Hematopoietic multipotent progenitor cell treated with erythropoietin and hydrocortisone succinate and interleukin-3 and kit ligand, for 8 days (in vitro differentiated cells): ENCODE measurements at places on chromosomes 2 and 18.

GRCh38 chr2:24785671-24786321 lies 7.4 kb downstream of the PTRHD1 start:
- DNase-seq: no peak

DNA sequence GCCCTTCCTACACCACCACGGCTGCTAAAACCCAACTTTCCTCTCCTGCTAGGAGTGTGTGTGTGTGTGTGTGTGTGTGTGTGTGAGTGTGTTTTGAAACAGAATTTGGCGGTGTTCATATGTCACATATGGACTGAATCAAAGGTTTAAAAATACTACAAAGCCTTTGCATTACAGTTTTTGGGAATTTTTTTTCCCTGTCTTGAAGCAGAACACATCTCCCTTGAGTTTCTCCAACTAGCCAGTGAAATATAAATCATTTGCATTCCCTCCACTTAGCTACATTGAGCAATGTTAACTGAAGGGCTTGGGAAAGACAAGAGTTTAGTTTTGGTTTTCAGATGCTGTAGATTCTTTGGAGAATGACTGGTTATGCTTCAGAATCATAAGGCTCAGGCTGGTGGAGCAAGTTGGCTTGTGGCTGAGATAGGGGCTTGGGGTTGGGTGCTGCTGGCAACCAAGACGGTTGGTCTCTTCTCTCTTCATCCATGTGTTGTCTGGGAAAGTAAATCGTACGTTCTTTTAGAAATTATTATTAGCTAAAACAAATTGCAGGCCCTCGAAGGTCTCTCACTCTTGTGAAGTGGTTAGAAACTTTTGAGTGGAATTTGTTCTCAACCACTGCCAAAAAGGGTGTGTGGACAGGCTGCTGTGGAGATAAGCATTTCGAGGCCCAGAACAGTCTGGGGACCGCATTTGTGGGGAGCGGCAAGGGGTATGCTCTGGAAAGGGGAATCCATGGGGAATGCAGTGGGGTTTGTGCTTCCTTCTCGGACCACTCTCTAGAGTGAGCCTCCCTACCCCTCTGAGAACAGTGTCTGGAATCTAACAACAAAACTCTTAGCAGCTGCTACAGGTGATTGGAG lies 1.4 kb downstream of the NRP2 start:
- DNase-seq: no peak

- DNase-seq: no peak
Measured at GRCh38 chr18:72119082-72119481, 425.1 kb downstream of the CBLN2 start.

GRCh38 chr18:3520230-3521085 lies 70.5 kb downstream of the TGIF1 start:
- no peak for DNase-seq

DNA sequence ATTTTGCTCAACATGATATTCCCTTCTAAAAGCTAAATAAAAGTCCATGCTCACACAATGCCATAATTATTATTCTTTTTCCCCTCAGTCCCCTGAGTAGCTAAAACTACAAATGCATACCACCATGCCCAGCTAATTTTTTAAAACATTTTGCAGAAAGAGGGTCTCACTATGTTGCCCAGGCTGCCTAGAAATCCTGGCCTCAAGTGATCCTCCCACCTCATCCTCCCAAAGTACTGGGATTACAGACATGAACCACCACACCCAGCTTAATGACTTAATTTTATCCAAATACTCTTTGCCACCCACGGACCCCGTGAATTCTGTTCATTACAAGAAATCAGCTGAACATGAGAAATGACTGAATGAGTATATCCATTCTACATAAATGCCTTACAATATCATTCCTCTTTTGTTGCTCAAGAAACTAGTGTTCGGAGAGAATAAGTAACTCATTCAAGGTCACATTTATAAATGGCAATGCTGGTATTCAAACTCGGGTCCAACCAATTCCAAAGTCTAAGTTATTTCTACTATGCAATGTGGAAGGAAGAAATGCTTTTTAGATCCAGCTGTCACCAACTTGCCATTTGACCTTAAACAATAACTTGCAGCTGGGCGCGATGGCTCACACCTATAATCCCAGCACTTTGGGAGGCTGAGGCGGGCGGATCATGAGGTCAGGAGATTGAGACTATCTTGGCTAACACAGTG lies 59.8 kb downstream of the NOL10 start:
- DNase-seq: no peak

- DNase-seq: no peak
Measured at GRCh38 chr2:177916342-177916741, 156.2 kb downstream of the PDE11A start.

DNA sequence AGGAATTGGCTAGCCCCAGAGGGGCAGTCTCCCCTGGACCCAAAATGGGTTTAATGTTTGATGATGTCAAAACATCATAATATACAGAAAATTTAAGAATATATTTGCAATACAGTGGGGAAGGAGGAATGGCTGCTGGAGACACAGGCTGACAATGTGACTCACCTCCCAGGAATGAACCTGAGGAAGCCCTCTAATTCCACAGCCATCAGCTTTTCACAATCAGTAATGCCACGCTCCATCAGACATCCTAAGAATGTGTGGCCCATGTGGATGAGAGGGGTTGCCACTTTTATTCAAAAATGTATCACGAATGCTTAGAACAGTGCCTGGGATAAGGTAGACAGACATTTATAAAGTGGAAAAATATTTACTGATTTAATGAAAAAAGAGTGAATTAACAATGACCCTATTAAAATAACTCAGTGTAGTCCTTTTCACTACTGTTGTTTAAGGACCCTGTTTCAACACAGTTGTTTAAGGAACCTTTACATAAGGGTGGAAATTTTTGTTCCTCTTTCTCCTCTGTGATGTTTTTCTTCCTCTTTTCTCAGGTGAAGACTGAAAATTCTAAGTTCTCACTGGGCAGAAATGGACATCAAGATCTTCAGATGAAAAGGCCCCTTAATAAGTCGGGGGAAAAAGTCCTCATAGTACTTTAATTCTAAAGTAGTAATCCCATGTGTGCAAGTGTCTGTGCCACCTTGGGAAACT lies 17.5 kb upstream of the TMEM163 start:
- no peak for DNase-seq

- DNase-seq: no peak
Measured at GRCh38 chr18:55226044-55226443, 266.8 kb upstream of the CCDC68 start.

DNA sequence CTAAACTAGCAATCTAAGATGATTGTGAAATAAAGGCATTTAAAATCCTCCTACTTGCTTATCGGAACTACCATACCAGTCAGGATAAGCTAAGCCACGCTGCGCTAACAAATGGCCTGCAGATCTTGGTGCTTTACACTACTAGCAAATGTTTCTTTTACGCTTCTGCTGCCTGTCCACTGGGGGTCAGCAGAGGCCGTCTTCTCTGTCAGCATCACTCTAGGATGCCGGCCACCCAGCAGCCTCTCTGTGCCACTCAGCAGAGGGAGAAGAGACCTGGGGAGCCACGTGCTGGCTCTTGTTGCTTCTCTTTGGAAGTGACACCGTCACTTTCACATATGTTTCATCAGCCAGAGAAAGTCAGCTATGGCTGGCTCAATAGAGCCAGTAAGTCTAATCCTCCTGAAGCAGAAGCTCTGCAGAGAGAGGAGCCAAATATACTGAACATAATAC lies 36.6 kb downstream of the COPS8 start:
- peak; percentile 24 for DNase-seq

- no peak for DNase-seq
Measured at GRCh38 chr2:31534636-31535035, 46.1 kb downstream of the SRD5A2 start.

DNA sequence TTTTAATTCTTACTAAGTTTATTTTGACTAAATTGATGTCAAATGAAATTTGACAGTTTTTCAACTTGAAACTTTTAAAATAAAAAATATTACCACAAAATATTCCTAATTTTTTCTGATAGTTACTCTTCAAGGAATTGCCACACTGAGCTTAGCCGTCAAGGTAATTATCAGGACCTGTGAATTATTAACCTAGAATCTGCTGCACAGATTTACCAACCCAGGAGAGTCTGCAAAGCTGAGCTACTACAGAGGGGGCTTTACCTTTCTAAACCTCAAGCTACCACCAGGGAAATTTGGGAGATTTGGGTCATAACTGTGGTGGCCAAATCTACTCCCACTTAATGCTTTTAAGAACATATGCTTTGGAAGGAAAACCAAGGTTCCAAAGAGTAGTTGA lies 324.6 kb downstream of the CCDC178 start:
- DNase-seq: no peak

DNA sequence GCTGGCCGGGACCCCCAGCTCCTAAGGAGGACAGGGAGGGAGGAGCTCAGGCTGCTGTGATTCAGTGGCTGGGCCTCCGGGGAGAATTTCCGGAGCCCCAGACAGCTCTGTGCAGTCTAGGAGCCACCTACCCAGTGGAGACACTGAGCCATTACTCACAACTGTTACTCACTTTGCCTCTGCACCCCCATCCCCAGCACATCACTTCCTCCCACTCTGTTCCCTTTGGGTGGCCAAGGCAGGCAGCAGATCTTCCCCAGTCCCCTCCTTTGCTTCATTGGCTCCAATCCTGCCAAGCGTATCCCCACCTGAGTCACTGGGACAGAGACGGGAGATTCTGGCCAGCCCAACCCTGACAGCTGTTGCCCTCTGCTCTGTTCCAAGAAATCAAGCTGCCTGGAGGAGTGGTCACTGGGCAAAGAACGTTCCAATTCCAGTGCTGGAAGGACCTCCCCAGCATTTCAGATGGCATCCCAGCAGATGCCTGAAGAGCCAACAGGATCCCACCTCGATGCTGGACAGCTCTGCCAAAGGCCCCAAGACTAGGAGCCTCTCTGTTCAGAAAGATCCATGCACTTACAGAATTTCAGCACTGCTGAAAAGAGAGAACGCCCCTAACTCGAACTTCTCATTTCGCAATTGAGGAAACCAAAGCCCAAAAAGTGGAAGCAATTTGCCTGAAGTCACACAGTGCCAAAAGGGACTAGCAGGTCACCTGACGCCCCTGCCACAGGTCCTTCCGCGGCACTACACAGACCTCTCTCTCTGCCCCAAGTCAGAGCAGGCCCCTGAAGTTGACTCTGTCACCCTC lies 68.3 kb downstream of the TNS1 start:
- peak; percentile 15 for DNase-seq

- no peak for DNase-seq
Measured at GRCh38 chr2:65261676-65262075, 34.0 kb downstream of the ACTR2 start.

DNA sequence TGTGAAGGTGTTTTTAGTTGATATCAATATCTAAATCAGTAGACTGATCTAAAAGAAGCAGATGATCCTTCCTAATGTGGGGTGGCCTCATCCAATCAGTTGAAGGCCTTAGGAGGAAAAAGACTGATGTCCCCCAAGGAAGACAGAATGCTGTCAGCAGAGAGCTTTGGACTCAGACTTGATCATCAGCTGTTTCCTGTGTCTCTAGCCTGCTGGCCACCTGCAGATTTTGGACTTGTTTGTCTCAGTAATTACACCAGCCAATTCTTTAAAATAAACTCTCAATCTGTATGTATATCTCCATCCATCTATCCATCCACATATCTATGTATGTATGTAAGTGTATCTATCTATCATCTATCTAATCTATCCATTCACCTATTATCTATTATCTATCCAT lies 301.3 kb downstream of the LPIN1 start:
- no peak for DNase-seq

DNA sequence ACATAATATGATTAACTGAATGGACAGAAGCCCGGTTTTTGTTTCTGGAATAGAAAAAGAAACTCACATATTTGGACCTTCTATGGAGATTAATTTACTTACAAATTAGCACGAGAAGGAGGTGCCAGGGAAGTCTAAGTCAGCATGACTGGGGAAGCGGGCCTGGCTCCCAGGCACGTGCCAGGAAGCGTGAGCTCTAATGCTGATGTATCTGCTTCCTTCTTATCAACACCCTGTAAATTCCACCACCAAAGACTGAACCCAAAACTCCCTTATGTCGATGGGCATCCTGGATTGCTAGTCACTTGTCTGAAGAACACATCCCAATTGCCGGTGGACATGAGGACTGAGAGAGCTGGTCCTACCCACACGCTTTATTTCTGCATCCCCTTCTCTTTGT lies 134.5 kb downstream of the GALNT14 start:
- DNase-seq: no peak

DNA sequence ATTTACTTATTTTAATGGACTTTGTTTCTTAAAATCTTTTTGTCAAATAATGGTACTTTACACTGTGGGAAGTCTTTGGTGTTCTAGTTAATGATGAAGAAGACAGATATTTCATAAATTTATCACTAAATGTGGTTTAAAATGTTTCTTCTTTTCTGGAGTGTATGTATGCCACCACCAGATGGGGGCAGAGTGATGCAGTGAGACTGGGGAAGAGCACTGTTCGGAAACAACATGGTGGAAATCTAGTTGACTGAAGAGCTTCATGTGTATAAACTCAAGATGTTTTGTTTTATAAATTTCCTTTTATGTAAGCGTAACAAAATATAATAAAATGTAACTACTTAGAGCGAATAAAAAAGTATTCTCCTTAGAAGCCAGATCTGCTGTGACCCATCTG lies 195.1 kb downstream of the KCNE4 start:
- DNase-seq: no peak

GRCh38 chr2:142944264-142944663 lies 66.8 kb downstream of the KYNU start:
- DNase-seq: no peak

DNA sequence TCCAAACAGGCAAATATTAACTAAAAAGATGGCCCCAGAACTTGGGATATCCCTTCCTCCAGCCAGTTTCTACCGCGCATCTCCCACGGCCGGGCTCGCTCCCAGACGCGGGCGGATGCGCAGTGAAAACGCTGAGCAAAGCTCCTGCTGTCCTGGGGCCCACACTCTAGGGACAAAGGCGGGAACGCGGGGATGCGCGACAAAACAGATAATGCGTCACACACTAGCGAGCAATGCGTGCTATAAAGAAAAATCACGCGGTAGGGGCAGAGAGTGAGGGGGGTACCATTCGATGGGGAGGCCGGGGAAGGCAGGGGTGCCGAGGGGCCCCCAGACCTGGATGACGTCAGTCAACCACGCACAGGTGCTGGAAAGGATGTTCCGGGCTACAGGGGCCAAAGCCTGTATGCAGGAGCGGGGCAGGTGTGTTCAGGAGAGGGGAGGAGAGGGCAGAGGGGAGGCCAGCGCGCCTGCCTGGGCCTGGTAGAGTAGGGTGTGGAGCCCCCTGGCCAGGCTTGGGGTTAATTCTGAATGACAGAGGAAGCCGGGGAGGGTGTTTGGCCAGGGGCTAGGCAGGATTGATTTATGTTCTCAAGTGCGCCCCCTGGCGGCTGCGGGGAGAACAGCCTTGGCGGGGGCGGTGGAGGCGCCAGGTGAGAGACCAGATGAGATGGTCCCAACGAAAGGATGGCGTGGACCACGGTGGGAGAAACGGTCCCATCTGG lies 14.9 kb upstream of the ITM2C start:
- peak; percentile 57 for DNase-seq

- no peak for DNase-seq
Measured at GRCh38 chr2:157395811-157396210, 48.1 kb downstream of the CYTIP start.

DNA sequence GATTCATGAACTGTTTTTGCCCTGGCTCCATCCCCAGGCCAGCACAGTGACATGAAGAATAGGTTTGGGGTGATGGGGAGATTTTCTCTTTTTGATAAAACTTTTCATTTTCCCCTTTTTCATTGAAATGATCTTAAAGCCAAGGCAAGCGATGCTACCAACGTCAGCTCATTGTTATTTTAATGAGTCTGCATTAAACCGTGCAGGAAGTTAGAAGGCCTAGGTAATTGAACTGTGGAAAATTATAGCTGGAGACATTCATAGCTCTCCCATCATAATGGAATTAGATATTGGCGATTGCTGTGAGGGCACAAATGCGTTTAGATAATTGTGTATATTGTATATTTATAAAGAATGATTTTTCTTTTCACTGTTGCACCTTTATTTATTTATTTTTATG lies 33.2 kb downstream of the SMARCAL1 start:
- no peak for DNase-seq

GRCh38 chr2:27959496-27959895 lies 69.0 kb downstream of the BABAM2 start:
- peak; percentile 79 for DNase-seq
